ENCODE measurements at places on chromosomes 6 and 20.

GRCh38 chr20:44071057-44071456, 115.9 kb downstream of the JPH2 start:
- no peak for DNase-seq

GRCh38 chr6:16409531-16410441, 171.4 kb downstream of the GMPR start:
- DNase-seq, result no peak

DNA sequence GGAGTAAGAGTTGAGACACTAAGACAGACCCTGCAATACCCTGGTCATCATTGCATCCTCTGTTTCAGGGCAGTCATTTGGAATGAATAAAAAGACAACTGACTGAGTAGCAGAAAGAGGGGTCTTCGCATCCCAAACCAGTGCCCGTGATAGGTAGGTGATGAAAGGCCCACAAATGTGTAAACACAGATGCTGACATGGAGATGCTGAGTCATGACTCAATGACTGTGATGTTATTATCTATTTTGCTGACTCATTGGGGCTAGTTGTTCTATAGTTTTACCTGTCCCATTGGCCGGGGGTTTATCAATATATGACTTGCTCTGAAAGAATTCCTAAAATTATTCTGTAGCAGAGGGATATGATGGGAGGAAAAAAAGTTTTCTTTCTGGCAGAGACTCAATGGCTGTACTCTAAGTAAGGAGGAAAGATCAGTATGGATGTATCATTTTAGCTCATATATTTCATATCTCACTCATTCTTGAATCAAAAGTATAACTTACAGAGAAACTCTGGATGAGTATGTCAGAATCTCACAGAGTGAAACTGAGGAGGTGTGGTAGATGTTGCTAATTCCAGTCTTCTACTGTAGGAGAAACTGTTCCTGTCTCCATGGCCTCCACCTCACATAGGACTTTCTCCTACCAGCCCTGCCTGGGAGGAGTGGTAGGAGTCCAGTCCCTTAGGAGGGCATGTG, 119.9 kb upstream of the PREP start:
- peak; percentile 4 for DNase-seq

GRCh38 chr20:61958773-61959700, 106.6 kb downstream of the TAF4 start:
- DNase-seq, result no peak

DNA sequence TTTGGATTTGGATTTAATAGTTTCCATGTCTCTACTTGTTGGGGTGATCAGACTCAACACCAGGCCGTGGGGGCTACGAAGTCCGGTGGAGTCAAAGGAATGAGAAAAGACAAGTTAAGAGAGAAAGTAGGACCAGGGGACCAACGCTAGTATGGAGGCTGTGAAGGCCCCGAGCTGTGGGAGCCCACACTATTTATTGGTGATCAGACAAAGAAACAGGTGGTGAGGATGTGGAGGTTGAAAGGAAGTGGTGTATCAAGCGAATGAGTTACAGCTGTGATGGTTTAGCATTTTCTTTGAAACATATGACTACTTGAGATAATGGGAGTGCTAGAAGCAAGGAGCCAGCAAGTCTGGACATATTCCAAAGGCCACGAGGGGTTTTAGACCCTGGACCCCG, 62.4 kb downstream of the AKAP7 start:
- no peak for DNase-seq

DNA sequence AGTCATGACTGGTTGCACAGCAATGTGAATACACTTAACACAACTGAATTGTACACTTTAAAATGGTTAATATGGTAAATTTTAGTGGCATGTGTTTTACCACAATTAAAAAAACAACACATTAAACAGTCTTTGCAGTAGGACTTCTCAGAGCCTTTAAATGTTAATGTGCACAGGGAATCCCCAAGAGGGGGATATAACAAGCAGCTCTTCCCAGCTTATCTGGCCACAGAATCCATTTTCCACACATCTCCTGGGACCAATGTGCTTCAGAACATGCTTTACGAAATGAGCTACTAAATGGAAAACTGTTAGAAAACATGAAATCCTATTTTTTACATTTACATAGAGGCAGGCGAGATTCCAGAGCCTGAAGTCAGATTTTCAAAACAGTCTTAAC, 44.4 kb downstream of the FYN start:
- DNase-seq, result no peak
